ENCODE measurements at places on chromosomes 11 and 22.
A peak's percentile ranks its signal among the peaks of the same experiment; 100 is the strongest.

GRCh38 chr22:32951807-32952153 is 106.4 kb downstream of the SYN3 start:
- DNase-seq: peak; percentile 25

- peak; percentile 56 for DNase-seq
Observed at GRCh38 chr22:26842103-26842502, 184.7 kb downstream of the MIAT start.

DNA sequence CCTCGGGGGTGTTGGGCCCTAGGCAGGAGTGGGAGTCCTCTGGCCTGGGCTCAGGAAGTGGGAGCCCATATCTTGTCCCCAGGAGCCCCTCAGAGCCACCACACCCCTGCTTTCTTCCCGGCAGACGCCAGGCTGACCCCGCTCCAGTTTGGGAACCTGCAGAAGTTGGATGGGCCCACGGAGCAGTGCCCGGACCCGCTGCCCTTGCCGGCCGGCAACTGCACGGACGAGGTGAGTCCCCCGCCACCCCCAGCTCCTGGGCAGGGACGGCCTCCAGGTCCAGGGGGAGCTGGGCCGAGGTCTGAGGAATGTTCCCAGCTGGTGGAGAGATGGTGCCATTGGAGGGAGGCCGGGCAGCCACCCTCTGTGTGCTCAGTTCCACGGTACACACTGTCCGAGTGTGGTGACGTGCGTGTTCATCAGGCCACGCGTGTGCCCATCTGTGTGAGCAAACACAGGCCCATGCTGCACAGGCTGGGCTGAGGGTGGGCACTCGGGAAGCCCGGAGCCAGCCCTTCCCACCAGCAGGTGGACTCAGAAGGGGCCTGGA is 4.8 kb downstream of the MUC5B start:
- peak; percentile 45 for DNase-seq

GRCh38 chr11:12377106-12377823 is at the start of gene PARVA:
Gene PARVA (plus strand): TSS chr11:12377571. CDS start chr11:12377648, 77 bp downstream.
- peak; percentile 93 for DNase-seq

DNA sequence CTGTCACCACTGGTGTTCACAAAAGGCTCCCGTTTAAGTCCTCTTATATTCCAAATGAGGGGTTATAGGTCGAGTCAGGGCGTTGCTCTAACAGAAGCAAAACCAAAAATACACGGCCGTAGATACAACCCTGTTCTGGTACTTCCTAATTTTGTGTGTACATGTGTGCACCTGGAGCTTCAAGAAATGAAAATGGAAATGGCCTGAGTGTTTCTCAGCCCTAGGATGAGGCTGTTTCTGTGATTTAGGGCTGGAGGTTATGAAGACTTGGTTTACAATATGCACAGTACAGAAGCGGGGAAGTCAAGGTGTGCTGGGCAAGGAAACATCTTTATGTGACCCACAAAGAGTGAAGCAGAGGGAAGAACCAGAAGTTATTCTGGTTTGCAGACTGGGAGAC is 110.4 kb upstream of the OR4B1 start:
- DNase-seq: no peak

- DNase-seq: no peak
Observed at GRCh38 chr11:65362320-65362931, 7.9 kb downstream of the TIGD3 start.

- no peak for DNase-seq
Observed at GRCh38 chr22:39527481-39527961, 5.0 kb downstream of the RPS19BP1 start.

GRCh38 chr11:73205661-73206343 is 12.3 kb upstream of the P2RY2 start:
- DNase-seq: peak; percentile 14

DNA sequence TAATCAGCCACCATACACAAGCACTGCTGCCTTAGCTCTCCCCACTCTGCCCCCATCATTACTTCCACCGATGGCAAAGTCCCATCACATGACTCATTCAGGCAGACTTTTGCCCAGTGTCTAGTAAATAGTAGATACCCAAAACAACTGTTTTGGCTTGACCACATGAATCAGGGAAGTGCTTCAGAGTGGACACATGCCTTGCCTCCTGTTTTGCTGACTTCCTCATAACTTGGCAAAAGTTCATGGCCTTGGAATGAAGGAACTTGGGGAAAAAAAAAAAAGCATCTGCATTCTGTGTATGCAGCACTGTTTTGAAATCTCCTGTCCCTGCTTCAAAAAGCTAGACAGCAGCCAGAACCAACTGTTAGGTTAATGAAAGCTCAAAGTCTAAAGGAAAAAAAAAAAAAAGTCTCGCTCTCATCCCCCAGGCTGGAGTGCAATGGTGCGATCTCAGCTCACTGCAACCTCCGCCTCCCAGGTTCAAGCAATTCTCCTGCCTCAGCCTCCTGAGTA is 335.3 kb downstream of the FAM181B start:
- DNase-seq: no peak

DNA sequence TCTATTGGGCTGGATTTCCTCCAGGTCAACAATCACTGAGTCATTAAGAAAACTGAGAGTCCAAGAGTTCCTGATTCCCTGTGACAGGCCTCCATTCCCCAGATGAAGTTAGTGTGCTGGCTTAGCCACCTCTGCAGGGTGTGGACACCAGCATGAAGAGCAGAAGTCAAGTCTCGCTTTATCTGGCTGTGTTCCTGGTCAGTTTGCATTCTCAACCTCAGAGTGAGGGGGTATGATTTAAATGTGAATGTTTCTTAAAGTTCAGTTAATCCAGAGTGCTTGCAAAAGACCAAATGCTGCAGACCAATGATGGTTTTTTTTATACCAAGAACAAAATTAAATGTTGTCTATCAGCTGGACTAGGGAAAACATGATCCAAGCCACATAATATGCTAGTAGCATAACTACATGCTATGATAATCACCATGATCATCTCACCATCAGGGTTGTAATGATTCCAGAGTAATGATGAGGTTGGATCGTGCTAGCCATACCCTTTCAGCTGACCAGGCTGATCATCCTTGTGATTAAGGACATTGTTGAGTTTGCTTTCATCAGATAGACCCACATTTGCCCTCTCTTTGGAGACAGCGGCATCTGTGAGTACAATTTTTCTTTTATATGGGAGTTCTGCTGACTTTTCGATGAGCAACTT is 145.8 kb upstream of the ARHGAP20 start:
- DNase-seq: peak; percentile 36

GRCh38 chr22:44455963-44456358 is 42.1 kb downstream of the RTL6 start:
- DNase-seq: peak; percentile 15

GRCh38 chr22:42256930-42257329 is 13.5 kb downstream of the TCF20 start:
- DNase-seq: no peak

GRCh38 chr22:34783436-34783835 is 282.5 kb upstream of the ISX start:
- no peak for DNase-seq

DNA sequence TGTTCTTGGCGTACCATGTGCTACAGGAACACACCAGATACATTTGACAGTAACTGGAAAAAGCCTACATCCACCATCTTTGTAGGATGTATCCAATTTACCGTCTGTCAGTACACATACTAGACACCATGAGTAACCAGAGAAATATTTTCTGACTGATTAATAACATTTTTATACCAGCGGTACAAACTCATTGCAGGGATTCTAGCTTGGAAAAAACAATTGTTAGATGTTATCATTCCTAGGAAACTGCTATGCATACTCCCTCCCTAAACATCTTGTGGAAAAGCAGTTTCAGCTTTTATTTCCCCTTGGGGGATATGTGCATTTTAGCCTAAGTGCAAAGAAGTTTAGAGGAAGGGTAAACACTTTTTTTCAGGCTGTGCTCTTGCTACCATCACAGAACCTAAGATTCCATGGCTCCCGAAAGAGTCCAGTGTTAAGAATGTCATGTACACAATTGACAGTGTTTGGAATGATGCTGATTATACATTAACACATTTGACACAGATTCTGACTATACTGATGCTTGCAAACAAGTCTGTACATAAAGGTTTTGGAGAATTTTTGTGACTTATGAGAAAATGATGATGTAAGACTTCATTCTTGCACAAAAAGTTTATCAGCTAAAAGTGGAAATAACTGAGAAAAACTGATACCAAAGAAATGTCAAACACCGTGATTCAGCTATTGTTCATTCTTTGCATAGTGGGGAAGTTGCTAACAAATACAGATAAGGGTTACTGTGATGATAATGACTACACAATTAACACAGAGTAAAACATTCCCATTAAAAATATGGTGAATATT is 23.7 kb downstream of the NCF4 start:
- no peak for DNase-seq

GRCh38 chr22:30116362-30117117 is 36.3 kb downstream of the HORMAD2 start:
- DNase-seq: no peak

GRCh38 chr22:27196606-27197005 is 539.2 kb downstream of the MIAT start:
- no peak for DNase-seq

GRCh38 chr11:28760676-28761390 is 652.6 kb downstream of the METTL15 start:
- DNase-seq: no peak

- peak; percentile 66 for DNase-seq
Observed at GRCh38 chr11:62142921-62143320, 19.1 kb downstream of the INCENP start.

- no peak for DNase-seq
Observed at GRCh38 chr22:49255154-49255553, 572.5 kb downstream of the BRD1 start.

DNA sequence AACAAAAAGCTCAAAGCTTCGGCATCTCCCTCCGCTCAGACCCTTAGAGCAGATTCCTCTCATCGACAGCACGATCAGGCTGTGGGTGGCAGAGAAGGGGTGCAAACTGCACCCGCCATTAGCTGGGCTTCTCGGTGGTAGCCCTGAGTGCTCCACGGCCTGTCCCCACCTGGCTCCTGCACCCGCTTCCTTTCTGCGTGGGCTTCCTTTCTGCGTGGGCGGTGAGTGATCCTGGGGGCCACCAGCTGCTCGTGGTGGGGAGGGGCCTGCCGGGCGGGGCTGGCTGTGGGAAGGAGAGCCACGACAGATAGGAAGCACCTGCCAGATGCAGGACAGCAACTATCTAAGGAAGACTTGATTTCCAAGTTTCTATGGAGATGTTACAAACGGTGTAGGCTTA is 55.0 kb downstream of the BRD1 start:
- no peak for DNase-seq

GRCh38 chr22:26367402-26368245 is 61.4 kb upstream of the ASPHD2 start:
- DNase-seq: no peak

- no peak for DNase-seq
Observed at GRCh38 chr11:40924915-40925314, 534.5 kb downstream of the LRRC4C start.

- DNase-seq: no peak
Observed at GRCh38 chr22:40042312-40042711, 47.6 kb downstream of the FAM83F start.

DNA sequence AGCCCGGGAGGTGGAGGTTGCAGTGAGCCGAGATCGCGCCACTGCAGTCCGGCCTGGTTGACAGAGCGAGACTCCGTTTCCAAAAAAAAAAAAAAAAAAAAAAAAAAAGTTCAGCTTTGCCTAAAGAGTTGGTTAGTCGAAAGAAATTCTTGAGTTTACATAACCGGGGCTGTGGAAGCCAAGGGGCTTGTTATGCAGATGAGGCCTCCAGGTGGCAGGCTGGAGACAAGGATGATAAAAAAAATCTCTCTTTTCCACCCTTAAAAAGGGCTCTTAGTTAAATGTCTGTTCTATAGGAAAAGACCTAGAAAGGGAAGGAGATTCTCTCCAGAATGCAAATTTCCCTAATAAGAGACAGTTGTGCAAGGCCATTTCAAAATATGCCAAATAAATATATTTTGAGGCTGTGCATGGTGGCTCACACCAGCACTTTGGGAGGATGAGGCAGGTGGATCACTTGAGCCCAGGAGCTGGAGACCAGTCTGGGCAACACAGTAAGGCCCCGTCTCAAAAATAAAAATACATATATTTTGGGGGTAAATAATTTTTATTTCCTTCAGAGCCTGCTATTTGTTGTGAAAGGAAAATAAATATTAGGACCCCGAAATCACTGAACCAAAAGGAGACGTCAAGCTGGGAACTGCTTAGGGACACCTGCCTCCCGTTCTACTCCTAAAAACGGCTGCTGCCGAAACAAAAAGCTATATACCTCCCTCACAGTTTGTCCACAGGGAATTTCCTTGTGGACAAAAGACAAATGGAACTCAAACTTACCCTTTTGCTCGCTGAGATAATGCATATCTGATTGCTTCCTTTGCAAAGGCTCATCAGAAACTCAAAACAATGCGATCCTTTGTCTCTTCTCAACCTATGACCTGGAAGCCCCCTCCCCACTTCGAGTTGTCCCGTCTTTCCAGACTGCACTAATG is 2.4 kb upstream of the IFITM2 start:
- no peak for DNase-seq

- DNase-seq: peak; percentile 61
Observed at GRCh38 chr22:47167056-47167455, 404.6 kb downstream of the TBC1D22A start.

- no peak for DNase-seq
Observed at GRCh38 chr11:114883472-114883871, 205.1 kb downstream of the NXPE2 start.

GRCh38 chr11:104337273-104337672 is 173.3 kb upstream of the PDGFD start:
- no peak for DNase-seq

DNA sequence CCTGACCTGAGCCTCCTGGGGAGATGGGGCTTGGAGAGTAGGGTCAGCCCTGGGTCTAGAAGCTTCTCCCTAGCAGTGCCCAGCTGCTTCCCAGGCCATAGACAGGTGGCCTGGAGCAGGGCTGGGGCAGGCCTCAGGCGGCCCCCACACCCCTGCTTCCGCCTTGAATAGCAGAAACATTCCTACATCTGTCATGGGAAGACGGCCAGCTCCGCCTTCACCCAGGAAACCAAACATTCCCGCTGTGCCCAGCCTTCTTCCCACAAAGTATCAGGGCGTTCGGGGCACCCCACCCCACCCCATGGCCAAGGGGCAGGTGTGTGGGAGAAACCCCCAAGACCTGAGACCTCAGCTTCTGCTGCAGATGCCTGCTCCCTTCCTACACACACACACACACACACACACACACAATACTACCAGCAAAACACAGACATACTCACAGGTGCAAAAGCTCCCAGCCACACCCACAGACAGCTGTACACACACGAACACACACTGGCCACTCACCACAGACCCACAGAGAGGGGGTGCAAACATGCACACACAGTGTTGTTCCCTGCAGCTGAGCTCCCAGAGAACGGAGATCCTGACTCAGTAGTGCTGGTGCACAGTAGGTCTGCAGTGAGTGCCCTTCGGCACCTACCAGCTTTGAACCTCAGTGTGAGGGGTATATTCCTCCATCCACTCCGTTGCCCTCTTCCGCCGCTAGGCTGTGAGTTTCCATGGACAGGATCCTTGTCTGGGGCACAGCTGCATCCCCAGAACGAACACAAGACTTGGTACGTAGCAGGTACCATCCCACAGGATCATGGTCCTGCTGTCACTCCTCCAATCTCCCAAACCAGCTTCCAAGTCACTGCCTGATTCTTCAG is 37.4 kb downstream of the PDGFB start:
- DNase-seq: peak; percentile 78

- DNase-seq: no peak
Observed at GRCh38 chr11:24625975-24626374, 129.1 kb downstream of the LUZP2 start.

- peak; percentile 91 for DNase-seq
Observed at GRCh38 chr22:32528984-32529982, 54.7 kb downstream of the FBXO7 start.
